ENCODE measurements at places on chromosomes 4 and X. TPM values are rescaled to one million over a fixed set of nuclear protein-coding genes. Genes with fewer than 3 reads are reported as not detected.

DNA sequence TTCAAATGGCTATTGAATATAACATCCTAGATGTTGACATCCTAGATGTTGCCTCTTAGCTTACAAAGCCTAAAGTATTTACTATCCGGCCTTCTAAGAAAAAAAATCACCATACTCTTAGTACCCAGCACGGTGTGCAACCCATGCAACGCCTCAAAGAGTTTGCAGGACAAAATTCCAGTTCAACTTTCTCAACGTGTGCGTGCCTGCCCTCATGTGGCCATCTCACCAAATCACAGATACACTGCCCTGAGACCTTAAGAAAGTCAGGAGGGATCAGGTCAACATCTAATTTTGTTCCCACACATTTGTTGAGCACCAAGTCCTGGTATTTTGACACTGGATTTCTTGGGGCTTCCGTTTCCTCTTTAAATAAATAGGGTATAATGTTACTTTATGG, 68.3 kb downstream of the CRMP1 start:
- H3K4me1 ChIP-seq: no peaks in the 10 kb centered on the region
- no peak overlapping the region for H3K27ac ChIP-seq
- H3K4me3 ChIP-seq: no peak overlapping the region
- H3K27me3 ChIP-seq: no peaks in the 10 kb centered on the region

DNA sequence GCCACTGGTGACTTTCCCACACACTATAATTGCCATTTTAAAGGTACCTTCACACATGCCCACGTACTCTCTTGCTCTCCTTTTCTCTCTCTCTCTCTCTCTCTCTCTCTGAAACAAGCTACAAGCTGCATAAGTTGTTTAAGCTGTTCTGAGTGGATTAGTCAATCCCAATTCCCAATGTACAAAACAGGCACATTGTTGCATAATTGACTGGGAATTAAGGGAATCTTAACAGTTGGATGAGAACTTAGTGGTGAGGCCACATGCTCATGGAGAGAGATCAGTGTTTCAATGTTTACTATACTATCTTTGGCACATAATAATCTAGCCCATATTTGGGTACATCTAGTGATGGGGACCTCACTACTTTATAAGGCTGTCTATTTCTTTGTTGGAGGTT, 123.3 kb downstream of the ARHGEF9 start:
- no peak for DNase-seq
- H3K4me3 ChIP-seq: no peak overlapping the region
- H3K27me3 ChIP-seq: no peaks in the 10 kb centered on the region
- H3K27ac ChIP-seq: peak overlapping the region; percentile 5

GRCh38 chr4:16868674-16869073, 29.8 kb downstream of the LDB2 start:
- no peaks in the 10 kb centered on the region for H3K27me3 ChIP-seq
- no peak for DNase-seq
- H3K4me1 ChIP-seq: no peaks in the 10 kb centered on the region
- H3K27ac ChIP-seq: no peak overlapping the region
- no peaks in the 10 kb centered on the region for H3K36me3 ChIP-seq
- no peak overlapping the region for H3K4me3 ChIP-seq

Gene PRDM8
- not detected for total RNA-seq
